ENCODE measurements at places on chromosomes 2 and 18. TPM values are rescaled to one million over a fixed set of nuclear protein-coding genes. Genes with fewer than 3 reads are reported as not detected.

GRCh38 chr2:96964221-96964905 lies 22.0 kb downstream of the FAM178B start:
- peak; percentile 34 for DNase-seq

- no peak for DNase-seq
Measured at GRCh38 chr2:42495611-42496010, 1.8 kb upstream of the KCNG3 start.

GRCh38 chr2:206410714-206411113 lies 32.6 kb upstream of the ADAM23 start:
- no peak for DNase-seq

- DNase-seq: no peak
Measured at GRCh38 chr2:160541745-160542144, 48.1 kb upstream of the RBMS1 start.

- DNase-seq: no peak
Measured at GRCh38 chr18:35322486-35323458, 21.4 kb downstream of the ZNF24 start.

DNA sequence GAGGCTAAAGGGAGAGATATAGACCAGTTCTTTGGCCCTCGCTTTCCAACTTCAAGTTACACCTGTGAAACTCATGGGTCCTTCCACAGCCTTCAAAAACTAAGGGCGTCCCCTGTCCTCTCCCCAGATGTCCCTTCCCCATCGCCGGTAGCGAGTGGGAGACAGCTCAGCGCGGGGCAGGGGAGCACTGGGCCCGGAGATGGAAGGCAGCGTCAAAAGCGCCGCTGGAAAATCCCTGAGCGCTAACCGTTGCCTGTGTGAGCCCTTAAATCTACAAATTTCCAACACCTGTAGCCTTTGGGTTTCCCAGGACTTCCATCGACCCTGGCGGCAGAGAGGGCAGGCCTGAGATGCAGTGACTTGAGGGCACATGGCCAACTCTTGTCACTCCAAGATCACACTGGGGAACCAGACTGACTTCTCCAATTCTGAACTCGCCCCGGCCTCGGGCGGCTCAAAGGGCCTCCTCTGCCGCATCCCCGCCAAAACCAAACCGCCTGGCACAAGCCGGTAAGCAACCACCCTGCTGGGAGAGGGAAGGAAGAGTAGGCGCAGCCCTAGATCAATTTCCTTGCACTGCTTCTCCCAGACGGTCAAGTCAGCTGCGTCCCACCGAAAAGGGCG lies 879 bp upstream of the EPAS1 start:
- DNase-seq: peak; percentile 85

Gene TUBA3E
- not detected for total RNA-seq

DNA sequence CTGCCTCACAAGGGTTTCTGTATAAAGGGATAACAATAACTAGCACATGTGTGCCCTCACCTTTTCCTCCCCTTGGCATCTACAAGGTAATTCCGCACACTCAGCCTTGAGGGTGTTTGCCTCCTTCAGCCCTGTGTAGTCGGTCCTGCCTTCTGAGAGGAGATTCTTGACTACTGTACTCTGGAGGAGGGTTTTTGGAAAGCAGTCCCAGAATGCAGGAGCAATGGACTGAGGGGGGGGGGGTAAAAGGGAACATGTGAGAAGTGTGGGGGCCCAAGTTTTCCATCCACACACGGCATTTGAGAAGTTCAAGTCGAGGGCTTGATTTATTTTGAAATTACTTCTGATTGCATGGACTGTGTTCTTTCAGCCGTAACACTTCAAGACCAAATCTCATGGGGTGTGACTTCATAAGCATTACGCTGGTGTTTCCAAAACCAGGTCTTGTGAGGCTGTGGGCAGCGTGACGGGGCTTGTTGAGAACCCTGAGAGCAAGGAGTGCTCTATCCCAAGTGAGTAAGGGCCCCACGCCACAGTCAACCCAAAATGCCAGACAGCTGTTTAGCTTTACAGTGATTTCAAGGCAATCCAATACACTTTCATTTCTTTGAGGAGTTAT lies 198.7 kb upstream of the MEIS1 start:
- DNase-seq: no peak

- DNase-seq: no peak
Measured at GRCh38 chr2:50284188-50284587, 747.7 kb downstream of the NRXN1 start.

Gene SMARCAL1
- total RNA-seq: 13.9 TPM

Gene PPP4R1
- total RNA-seq: 119 TPM

DNA sequence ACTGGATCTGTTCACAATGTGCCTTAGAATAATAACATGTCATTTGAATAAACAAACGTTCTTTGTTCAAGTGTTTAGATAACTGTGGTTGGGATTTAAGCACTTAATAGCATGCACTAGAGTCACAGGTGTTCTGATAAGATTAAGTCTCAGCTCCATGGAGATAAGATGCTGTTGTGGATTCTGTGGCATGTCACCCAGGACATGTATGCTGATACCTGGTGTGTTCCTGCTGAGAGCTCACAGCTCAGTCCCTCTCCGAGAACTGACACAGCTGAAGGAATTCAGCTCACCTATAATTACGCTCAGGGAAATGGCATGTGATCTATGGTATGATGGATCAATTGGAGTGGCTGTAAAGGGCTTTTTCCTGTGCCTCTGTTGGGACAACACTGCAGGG lies 75.4 kb upstream of the ST6GAL2 start:
- no peak for DNase-seq

Gene BOLL
- not detected for total RNA-seq

DNA sequence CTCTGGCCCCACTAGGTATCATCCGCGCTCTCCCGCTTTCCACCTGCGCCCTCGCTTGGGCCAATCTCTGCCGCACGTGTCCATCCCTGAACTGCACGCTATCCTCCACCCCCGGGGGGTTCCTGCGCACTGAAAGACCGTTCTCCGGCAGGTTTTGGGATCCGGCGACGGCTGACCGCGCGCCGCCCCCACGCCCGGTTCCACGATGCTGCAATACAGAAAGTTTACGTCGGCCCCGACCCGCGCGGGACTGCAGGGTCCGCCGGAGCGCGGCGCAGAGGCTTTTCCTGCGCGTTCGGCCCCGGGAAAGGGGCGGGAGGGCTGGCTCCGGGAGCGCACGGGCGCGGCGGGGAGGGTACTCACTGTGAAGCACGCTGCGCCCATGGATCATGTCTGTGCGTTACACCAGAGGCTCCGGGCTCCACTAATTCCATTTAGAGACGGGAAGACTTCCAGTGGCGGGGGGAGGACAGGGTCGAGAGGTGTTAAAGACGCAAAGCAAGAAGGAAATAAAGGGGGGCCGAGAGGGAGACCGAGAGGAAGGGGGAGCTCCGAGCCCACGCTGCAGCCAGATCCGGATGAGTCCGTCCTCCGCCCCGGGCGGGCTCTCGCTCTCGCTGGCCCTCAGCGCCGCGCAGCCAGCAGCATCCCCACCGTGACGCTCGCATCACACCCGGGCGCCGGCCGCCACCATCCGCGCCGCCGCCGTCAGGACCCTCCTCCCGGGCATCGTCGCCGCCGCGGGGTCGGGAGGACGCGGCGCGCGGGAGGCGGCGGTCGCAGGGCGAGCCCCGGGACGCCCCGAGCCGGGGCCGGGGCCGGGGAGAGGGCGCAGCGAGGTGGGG lies 664 bp downstream of the NETO1 start:
- no peak for DNase-seq

DNA sequence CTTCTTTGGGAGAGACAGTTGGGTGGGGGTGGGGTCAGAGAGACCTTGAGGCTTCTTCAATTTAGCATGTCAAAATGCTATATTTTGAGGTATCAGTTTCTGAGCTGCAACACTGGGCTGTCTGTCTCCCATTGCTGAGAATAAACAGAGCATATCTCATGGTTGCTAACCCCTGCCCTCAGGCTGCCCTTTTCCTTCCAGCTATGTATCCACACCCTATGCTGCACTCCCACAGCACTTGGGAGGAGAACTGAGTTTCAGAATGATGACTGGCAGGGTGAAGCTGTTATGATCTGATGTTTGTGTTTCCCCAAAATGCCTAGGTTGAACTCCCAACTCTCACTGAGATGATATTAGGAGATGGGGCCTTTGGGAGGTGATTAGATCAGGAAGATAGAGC lies 794.0 kb downstream of the RNF144A start:
- no peak for DNase-seq

GRCh38 chr18:43855376-43855775 lies 578.1 kb upstream of the SYT4 start:
- no peak for DNase-seq

- DNase-seq: no peak
Measured at GRCh38 chr2:53780056-53780455, 6.7 kb downstream of the ASB3 start.
